Karpas-422 (cell line): ENCODE measurements at places on chromosomes 5 and 9. TPM values are rescaled to one million over a fixed set of nuclear protein-coding genes. Genes with fewer than 3 reads are reported as not detected.

- H3K36me3 ChIP-seq: peaks cover 76% of the 10 kb centered on the region
- peaks cover 31% of the 10 kb centered on the region for H3K4me1 ChIP-seq
- H3K4me3 ChIP-seq: no peak overlapping the region
- no peaks in the 10 kb centered on the region for H3K27me3 ChIP-seq
Measured at GRCh38 chr5:16457853-16458252, 7.7 kb downstream of the ZNF622 start.

HAVCR1 gene
- not detected in 2 replicates for total RNA-seq

EQTN gene
- not detected in 2 replicates for total RNA-seq

HSPA9 gene
- total RNA-seq: 269 and 293 TPM in 2 replicates

- no peak overlapping the region for H3K4me3 ChIP-seq
- H3K27ac ChIP-seq: no peak overlapping the region
- H3K27me3 ChIP-seq: no peaks in the 10 kb centered on the region
- no peak for DNase-seq
Measured at GRCh38 chr5:18968966-18969365, 1019.0 kb downstream of the CDH18 start.

DNA sequence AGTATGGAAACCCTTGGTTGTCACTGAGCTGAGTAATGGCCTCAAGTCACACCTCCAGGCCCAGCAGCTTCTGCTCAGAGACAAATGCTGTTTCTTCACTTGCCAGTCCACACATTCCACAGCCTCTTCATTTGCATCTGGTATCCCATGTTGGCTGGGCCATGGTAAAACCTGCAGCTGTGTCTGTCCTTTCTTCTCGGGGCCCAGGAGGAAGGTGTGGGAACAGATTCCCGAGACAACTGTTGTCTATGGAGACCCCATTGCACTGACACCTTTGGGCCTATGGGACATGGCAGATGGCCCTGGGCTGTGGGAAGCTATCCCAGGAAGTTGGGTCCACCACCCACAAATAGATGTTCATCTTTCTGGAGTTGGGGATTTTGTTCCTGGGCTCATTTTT is 85.1 kb downstream of the MACROH2A1 start:
- H3K27me3 ChIP-seq: no peaks in the 10 kb centered on the region
- no peaks in the 10 kb centered on the region for H3K4me1 ChIP-seq
- DNase-seq: no peak
- H3K4me3 ChIP-seq: no peak overlapping the region
- H3K27ac ChIP-seq: no peak overlapping the region
- no peaks in the 10 kb centered on the region for H3K36me3 ChIP-seq

ELOVL7 gene
- 0.11 TPM in 1 of 2 replicates, not detected in the other for total RNA-seq

TXN gene
- 155 and 292 TPM in 2 replicates for total RNA-seq

GRCh38 chr5:10564838-10565784 is 1.2 kb downstream of the ANKRD33B start:
- peak overlapping the region; percentile 65; the same call in 1 of the 2 replicates for H3K4me3 ChIP-seq
- no peak for DNase-seq
- H3K27me3 ChIP-seq: no peaks in the 10 kb centered on the region
- peaks cover 47% of the 10 kb centered on the region for H3K4me1 ChIP-seq
- no peaks in the 10 kb centered on the region for H3K36me3 ChIP-seq

GRCh38 chr5:164306662-164307061 is 801.2 kb downstream of the MAT2B start:
- no peak overlapping the region for H3K27ac ChIP-seq
- no peak overlapping the region for H3K4me3 ChIP-seq
- no peak for DNase-seq
- no peaks in the 10 kb centered on the region for H3K4me1 ChIP-seq
- no peaks in the 10 kb centered on the region for H3K27me3 ChIP-seq
